ENCODE measurements at places on chromosomes 11 and 22. TPM values are rescaled to one million over a fixed set of nuclear protein-coding genes. Genes with fewer than 3 reads are reported as not detected.

Gene KCNE3
- total RNA-seq: 1.4 TPM

Gene KRTAP5-7
- not detected for total RNA-seq

Gene YDJC
- 15.2 TPM for total RNA-seq

Gene C11orf86
- total RNA-seq: not detected

Gene MFNG
- total RNA-seq: 9.9 TPM

Gene TTC12
- 6.3 TPM for total RNA-seq

Gene IGSF9B
- 32.1 TPM for total RNA-seq

Gene SCYL1
- total RNA-seq: 89.7 TPM

Gene PARVG
- 2.1 TPM for total RNA-seq

Gene FAM83F
- 4.6 TPM for total RNA-seq

Gene AAMDC
- total RNA-seq: 103 TPM

Gene APOBEC3B
- total RNA-seq: not detected

Gene RNF214
- total RNA-seq: 11.5 TPM

DNA sequence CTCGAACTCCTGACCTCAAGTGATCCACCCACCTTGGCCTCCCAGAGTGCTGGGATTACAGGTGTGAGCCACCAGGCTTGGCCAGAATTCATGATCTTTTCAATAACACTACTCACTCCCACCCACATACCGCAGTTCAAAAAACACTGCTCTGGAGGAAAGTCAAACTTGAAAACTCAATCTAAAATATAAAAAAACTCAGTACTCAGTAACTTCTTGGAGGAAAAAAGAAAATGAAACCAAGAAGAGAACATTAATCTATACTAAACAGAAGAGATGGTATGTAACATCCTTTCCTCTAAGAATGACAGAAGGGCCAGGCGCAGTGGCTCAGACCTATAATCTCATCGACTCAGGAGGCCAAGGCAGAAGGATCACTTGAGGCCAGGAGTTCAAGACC, 58.3 kb downstream of the MRTFA start:
- DNase-seq: no peak

GRCh38 chr11:59182457-59183151, 10.7 kb downstream of the DTX4 start:
- no peak for DNase-seq

GRCh38 chr22:50482107-50483074, 1.0 kb downstream of the ADM2 start:
- no peak for DNase-seq

GRCh38 chr11:124769806-124770774, 8.0 kb upstream of the ESAM start:
- DNase-seq: no peak

DNA sequence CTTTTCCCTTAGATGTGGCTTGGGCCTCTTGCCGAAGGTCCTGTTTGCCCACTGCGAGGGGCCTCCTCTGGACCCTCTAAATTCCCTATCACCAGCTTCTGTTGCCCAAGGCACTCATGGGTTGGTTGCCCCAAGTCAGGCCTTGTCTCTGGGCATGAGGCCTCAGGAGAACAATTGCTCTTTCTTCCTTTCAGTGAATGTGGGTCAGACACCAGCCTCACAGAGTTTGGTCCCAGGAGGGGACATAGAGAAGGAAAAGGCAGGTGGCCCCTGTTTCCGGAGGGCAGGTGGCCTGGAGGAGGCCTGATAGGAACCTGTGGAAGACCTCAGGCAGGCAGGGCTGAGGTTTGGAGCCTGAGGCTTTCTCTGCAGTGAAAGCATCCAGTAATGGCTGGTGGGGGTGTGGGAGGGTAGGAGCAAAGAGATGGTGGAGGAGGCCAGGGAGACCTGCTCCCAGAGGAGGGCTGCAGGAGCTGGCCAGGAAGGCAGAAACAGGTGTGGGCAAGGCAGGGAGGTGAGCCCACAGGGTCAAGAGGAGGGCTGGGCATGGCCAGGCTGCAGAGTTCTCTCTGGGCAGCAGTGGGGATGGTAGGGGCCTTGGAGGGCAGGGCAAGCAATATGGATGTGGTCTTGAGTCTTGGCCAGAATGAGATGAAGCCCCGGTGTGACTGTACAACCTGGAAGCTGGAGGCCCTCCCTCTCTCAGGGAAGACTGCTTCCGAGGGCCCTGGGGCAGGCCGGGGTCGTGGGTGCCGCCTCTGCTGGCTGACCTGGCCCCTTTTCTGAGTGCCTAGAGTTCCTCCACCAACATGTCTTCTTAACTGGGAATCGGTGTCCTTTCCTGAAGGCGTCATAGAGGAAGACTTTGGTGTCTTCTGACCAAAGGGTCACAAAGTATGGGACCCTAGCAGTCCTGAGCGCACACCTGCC, 28.0 kb upstream of the LMO1 start:
- DNase-seq: peak; percentile 28

DNA sequence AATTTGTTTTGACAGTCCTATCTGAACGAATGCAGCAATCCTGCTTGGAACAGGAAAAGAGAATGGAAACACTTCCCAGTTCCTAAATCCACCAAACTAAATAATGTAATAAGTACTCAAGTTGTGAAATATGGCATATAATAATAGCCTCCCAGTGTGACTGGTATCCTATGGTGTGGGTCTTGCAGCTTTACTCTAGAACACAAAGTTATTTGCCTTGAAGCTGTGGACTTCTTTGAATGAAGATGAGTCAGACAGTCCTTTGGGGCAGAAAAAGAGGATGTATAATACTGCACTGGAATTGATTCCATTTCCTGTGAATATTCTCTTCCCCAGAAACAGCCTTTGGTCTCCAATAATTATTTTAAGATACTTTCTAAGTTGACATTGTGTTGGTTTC, 887.0 kb downstream of the KCNA4 start:
- no peak for DNase-seq

DNA sequence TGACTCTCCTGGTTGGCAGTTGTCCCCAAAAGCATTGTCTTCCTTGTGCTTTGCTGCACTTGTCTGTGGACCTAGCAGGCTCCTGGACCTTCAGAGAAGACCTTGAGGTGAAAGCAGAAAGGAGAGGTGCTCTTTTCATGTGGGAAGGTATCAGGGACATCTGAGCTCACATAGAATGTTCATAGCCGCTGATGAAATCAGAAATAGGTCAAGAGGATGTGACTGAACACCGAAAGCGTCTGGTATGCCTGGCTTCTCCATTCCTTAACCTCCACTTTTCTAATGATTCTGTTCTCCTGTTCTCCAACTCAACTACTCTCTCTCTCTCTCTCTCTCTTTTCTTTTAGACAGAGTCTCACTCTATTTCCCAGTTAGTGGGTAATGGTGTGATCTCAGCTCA, 6.2 kb upstream of the CUL5 start:
- DNase-seq: no peak

GRCh38 chr11:93741882-93742226, 382 bp downstream of the C11orf54 start:
- DNase-seq: no peak

DNA sequence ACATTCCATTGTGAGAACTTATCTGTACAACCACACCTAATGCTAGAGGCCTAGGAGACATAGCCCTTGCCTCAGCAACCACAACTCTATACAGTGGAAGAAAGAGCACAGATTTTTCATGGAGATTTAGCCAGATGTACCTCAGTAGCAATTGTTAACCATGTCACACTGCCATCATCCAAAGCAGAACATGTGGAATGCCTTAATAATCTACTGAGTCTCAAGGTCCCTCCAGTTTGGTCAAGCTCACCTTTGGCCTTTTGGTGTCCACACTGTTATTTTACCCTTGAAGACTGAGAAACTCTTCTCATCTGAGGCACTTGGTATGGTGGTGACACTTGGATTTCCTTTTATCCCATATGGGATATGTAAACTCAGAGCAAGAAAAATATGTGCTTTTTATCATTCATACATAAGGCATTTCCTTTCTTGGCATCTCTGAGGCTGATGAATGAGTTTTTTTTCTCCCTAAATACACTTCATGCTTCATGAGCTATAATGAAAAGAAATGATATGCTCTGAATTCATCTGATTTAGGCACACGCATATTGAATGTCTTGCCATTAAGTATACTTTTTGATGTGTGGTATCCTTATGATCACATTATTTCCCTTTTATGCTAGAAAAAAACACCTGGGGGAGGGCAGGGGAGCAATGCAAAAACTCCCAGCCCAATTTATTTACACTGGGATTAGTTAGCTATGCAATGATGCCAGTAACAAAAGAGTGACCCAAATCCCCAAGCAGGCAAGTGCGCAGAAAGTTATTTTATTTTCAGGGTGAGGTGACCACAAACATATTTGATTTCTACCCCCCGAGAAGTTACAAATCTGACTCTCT, 63.3 kb upstream of the ME3 start:
- DNase-seq: no peak

- DNase-seq: no peak
These were observed 14.0 kb downstream of the GALNT18 start for GRCh38 chr11:11607772-11608171.

DNA sequence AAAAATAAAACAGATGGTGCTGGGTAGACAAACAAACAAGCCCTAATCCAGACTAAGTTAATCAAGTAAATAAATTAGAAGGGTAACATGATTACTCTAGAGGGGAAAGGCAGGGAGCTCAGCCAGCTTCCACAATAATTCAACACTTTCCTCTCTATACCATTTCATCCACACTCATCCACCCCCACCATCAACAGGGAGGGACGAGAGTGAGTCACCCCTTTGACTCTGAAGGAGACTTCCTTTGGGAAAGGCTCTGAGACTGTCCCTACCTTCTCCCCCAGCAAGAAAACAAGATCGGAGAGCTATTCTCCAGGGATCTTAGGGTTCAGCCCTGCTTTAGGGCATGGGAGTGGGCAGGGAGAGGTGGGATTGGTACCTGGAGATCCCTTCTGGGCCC, 33.1 kb downstream of the TRIM66 start:
- no peak for DNase-seq

GRCh38 chr11:26043665-26044064, 288.3 kb upstream of the ANO3 start:
- no peak for DNase-seq

- no peak for DNase-seq
These were observed 3.1 kb upstream of the RAG2 start for GRCh38 chr11:36601155-36601554.

DNA sequence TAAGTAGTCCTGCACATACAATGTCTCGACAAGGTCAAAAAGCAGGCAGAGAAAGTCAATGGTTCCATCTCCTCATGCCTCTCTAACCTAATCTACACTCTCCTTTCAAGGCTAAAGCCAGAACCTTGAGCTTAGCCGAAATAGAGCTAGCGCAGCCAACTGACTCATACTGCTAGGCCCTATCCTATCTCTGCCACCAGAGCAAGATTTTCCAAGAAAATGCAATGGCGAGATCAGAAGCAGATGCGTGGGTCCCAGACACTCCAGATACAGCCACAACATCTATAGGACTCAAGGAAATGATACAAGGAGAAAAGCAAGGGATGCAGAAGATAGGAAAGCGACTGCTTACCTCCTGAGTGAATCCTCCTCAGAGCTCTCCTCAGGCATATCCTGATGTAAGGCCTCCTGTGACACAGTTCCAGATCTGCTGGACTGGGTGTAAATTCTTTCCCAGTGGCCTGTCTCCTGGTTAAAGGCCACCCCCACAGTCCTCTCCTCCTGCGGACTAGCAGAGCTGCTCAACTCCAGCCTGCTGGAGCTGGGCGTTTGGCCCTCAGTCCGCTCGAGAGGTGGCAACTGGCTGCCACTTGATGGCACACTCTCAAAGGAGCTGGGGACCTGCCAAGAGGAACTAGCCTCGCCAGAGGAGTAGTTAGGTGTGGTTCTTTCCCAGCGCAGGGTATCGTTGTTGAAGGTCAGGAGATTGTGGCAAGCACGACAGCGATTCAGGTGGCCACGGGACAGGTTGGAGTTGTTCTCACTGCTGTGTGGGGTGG, 52.0 kb downstream of the AMBRA1 start:
- DNase-seq: no peak

GRCh38 chr11:117815262-117815803, 9.2 kb downstream of the FXYD2 start:
- DNase-seq: no peak

DNA sequence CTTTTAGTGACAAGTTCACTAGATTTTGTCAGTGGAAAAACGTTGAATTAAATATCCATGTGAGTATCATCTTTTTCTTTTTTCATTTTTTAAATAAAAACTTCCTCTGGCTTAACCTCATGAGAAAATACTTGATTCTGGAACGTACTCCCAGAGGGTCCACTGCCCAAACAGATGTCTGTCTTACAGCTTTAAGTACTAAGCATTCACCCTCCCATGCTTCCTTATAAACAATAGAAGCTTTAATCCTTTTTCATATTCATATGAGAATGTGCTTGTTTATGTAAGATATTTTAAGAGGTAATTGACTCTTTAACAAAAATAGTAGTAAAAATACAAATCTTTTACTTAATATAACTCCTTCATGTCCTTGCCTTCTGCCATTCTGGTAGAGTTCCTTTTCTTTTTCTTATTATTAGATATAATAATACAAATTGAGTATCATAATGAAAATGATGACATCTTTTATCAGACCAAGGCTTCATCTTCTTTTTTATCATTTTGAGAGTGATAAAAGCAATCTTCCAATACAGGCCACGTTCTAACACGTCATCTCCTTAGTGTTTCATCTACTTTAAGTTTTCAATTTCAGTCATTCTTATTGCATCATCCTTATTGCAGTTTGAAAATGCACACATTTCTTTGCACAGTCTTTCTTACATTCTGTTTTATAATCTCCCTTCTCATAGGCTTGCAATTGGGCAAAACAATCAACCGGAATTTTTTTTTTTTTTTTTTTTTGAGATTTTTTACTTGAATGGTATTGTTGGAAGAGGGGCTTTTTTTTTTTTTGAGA, 69.5 kb upstream of the MYO18B start:
- DNase-seq: no peak

GRCh38 chr11:11068113-11068512, 210.3 kb upstream of the ZBED5 start:
- no peak for DNase-seq

GRCh38 chr22:42439821-42440674, 7.8 kb upstream of the NFAM1 start:
- DNase-seq: no peak

DNA sequence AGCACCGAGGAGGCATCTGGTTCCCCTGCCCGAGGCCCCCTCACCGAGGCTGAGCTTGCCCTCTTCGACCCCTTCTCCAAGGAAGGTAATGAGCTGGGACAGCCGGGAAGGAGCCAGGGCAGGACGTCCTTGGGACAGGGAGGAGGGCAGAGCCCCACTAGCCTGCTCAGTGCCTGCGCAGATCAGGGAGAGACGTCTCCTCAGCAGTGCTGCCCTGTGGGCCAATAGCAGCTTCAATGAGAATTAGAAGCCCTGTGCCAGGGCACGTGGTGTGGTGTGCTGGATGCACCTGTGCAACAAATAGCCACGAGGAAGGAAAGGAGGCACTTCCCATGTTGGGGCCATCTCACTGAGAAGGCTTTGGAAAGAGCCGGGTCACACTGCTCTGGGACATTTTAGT, 5.4 kb upstream of the SAC3D1 start:
- DNase-seq: no peak

GRCh38 chr22:33515795-33516194, 404.5 kb downstream of the LARGE1 start:
- no peak for DNase-seq

- peak; percentile 44 for DNase-seq
These were observed 1055.3 kb downstream of the BRD1 start for GRCh38 chr22:48772286-48772907.

GRCh38 chr11:92738276-92738675, 231.2 kb upstream of the MTNR1B start:
- DNase-seq: no peak

- no peak for DNase-seq
These were observed 200.7 kb downstream of the MSANTD4 start for GRCh38 chr11:105821372-105821771.

GRCh38 chr11:113279591-113279990, 34.8 kb upstream of the TTC12 start:
- no peak for DNase-seq
